ENCODE measurements at places on chromosomes 11 and 22.

- DNase-seq = no peak
These were observed 950 bp downstream of the FERMT3 start for GRCh38 chr11:64207256-64208085.

- DNase-seq = no peak
These were observed 7.8 kb upstream of the EIF3D start for GRCh38 chr22:36536717-36537116.

DNA sequence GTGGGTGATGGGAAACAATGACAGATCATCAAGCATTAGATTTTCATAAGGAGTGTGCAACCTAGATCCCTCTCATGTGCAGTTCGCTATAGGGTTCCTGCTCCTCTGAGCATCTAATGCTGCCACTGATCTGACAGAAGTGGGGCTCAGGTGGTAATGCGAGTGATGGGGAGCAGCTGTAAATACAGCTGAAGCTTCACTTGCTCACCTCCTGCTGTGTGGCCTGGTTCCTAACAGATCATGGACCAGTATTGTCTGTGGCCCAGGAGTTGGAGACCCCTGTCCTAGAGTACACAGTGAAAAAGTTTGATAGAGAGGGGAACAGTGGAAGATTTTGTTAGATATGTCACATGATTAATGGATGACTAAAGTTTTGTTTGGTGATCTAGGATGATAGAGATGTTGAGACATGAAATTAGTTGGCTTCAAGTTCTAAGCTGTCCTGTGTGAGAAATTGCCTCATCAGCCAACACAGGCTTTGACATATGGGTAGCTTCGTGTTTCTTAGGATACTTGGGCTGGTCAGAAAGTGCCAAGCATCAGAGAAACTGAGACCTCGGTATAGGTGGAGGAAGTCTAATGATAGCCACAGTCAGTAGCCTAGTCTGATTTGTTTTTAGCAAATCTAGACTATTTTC, 47.4 kb downstream of the ARHGEF12 start:
- DNase-seq = no peak

- no peak for DNase-seq
These were observed 2.3 kb upstream of the CRYBB3 start for GRCh38 chr22:25197340-25197739.
